Memory B cell (primary cell): ENCODE measurements at places on chromosomes 12 and 14.

DNA sequence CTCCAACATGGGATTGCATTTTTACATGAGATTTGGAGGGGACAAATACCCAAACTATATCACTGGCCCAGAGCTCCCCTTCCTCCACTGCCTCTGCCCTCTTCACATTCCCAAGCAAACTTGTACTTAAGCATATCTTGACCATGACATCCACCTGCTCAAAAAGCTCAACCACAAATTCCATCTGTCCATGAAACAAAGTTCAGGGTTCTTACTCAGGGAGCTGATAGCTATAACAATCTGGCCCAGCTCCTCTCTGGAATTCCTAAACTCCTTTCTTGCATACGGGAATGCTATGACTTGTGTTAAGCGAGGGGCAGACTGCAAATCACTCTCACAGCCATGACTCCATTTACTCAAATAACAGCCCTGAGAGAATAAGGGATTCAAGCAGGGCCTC is 152.1 kb downstream of the GALC start:
- no peaks in the 10 kb centered on the region for H3K4me1 ChIP-seq
- peaks cover 3% of the 10 kb centered on the region for H3K27me3 ChIP-seq
- DNase-seq = no peak
- H3K27ac ChIP-seq = no peak overlapping the region

- no peak overlapping the region for H3K4me3 ChIP-seq
- no peak overlapping the region for H3K27ac ChIP-seq
- no peaks in the 10 kb centered on the region for H3K4me1 ChIP-seq
- no peaks in the 10 kb centered on the region for H3K36me3 ChIP-seq
- DNase-seq = no peak
Observed at GRCh38 chr12:64057706-64058105, 164.4 kb downstream of the KICS2 start.

DNA sequence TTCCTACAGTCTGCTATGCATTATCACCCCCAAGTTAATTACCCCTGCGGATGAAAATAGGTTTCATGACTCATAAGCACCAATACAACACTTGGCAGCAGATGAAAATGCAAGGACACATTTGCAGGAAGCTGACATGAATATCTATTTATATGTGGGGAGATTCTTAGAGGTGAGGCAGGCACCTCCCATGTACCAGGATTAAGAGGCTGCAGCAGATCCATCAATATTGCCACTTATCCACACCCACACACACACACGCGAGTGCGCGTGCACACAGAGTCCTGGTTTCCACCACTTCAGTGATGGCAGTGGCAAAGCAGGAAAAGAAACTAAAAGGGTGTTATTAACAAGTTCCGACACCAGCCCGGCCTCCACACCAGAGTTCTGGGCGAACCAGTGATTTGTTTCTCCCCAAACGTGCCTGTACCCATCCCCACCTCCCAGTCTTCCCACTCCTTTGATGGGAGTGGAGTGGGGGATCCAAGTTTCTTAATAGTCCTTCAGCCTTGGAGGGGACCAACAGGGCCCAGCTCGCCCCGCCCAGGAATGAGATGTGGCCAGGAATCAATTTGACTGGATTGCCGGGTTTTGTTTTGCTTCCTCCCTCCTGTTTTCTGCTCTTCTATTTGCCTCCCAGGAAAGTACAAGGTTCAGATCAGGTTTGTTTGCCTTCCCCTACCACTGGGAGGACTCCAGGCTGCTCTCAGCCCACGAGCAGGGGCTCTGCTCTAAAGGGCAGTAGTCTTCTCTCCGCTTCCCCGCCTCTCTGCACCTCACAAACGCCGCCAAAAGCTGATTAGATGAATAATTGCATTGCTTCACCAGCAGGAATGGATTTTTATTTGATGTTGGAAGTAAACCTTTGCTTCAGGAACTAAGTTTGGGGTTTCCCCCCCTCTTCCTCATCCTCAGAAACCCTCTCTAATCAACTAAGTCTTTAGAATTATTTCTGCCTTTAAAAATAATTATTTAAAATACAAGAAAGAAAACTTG is 5.2 kb downstream of the IRF2BPL start:
- H3K27me3 ChIP-seq = no peaks in the 10 kb centered on the region
- peaks cover 7% of the 10 kb centered on the region for H3K36me3 ChIP-seq
- no peak for DNase-seq
- H3K4me1 ChIP-seq = peaks cover 9% of the 10 kb centered on the region
- no peak overlapping the region for H3K4me3 ChIP-seq
- no peak overlapping the region for H3K27ac ChIP-seq

DNA sequence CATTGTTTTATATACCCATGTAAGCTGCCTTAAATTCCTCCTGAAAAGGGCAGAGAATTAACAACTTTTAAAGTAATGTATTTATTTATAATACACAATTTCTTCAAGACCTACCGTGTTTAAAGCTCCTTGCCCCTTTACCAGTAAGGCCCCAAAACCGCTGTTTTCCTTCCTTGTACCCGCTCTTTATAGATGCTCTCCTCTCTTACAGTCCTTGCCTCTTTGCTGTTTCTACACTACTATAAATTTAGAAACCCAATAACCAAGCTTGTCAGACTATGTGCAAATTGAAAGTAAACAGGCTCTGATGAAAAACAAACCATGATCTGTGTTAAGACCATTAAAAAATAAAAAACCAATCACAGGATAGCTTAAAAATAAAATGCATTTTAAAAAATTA is 3.9 kb downstream of the MPHOSPH9 start:
- H3K36me3 ChIP-seq = peaks cover 2% of the 10 kb centered on the region
- peak overlapping the region; percentile 65 for H3K27ac ChIP-seq
- H3K4me3 ChIP-seq = peak overlapping the region; percentile 27

- no peak for DNase-seq
- H3K36me3 ChIP-seq = no peaks in the 10 kb centered on the region
- no peak overlapping the region for H3K4me3 ChIP-seq
- no peak overlapping the region for H3K27ac ChIP-seq
- H3K27me3 ChIP-seq = peaks cover 5% of the 10 kb centered on the region
- H3K4me1 ChIP-seq = no peaks in the 10 kb centered on the region
Observed at GRCh38 chr12:63905544-63905943, 61.0 kb downstream of the SRGAP1 start.

- no peaks in the 10 kb centered on the region for H3K36me3 ChIP-seq
- peaks cover 26% of the 10 kb centered on the region for H3K4me1 ChIP-seq
- no peaks in the 10 kb centered on the region for H3K27me3 ChIP-seq
- H3K27ac ChIP-seq = no peak overlapping the region
- no peak overlapping the region for H3K4me3 ChIP-seq
- peak; percentile 56 for DNase-seq
Observed at GRCh38 chr14:20682435-20683124, 1.8 kb upstream of the RNASE4 start.

DNA sequence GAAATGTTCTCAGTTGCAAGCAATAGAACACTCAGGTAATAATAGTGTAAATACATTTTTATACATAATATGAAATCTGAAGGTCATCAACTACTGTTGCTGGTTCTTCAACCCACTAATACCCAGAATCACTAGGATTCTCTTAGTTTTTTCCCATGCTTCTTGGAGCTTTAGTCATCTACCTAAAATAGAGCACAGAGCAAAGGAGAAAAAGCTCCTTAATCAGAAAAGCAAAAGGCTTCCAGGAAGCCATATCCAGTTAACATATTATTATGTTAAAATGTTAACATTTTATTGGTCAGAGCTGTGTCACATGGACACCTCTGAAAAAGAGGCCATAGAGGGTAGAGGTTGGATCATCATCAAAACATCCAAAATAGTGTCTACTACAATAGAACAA is 57.0 kb downstream of the CCER1 start:
- no peak for DNase-seq
- no peak overlapping the region for H3K27ac ChIP-seq
- H3K4me3 ChIP-seq = no peak overlapping the region
- H3K27me3 ChIP-seq = peaks cover 3% of the 10 kb centered on the region
- H3K36me3 ChIP-seq = no peaks in the 10 kb centered on the region

DNA sequence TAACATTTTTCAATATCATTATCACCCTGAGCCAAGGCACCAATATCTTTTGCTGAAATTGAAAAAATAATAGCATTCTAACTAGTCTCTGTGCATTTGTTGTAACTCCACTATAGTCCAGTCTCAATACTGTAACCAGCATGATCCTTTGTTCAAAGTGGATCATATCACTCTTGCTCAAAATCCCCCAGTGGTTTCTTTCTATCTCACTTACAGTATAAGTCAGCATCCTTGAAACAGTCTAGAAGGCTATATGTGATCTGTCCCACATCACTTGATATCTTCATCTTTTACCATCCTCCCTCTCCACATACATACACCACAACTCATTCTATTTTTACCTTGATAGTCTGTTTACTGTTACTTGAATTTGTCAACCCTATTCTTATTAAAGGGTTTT is 435.7 kb downstream of the CCER1 start:
- DNase-seq = no peak
- no peak overlapping the region for H3K27ac ChIP-seq
- no peaks in the 10 kb centered on the region for H3K36me3 ChIP-seq
- H3K4me3 ChIP-seq = no peak overlapping the region
- no peaks in the 10 kb centered on the region for H3K27me3 ChIP-seq
- H3K4me1 ChIP-seq = peaks cover 5% of the 10 kb centered on the region

- peaks cover 19% of the 10 kb centered on the region for H3K36me3 ChIP-seq
- H3K27ac ChIP-seq = no peak overlapping the region
- no peak for DNase-seq
Observed at GRCh38 chr12:98549371-98550110, 34.2 kb downstream of the TMPO start.

GRCh38 chr12:87933991-87934390 is 95.2 kb downstream of the C12orf50 start:
- H3K27me3 ChIP-seq = peaks cover 1% of the 10 kb centered on the region
- H3K4me1 ChIP-seq = no peaks in the 10 kb centered on the region
- H3K4me3 ChIP-seq = no peak overlapping the region
- no peak for DNase-seq

GRCh38 chr12:92506891-92507290 is 195.9 kb upstream of the PLEKHG7 start:
- peak overlapping the region; percentile 80 for H3K4me3 ChIP-seq
- peaks cover 40% of the 10 kb centered on the region for H3K4me1 ChIP-seq
- H3K27me3 ChIP-seq = no peaks in the 10 kb centered on the region
- DNase-seq = no peak
- peaks cover 8% of the 10 kb centered on the region for H3K36me3 ChIP-seq

- DNase-seq = no peak
- peaks cover 10% of the 10 kb centered on the region for H3K27me3 ChIP-seq
- H3K4me3 ChIP-seq = no peak overlapping the region
Observed at GRCh38 chr12:104026841-104027599, 23.0 kb downstream of the GLT8D2 start.

GRCh38 chr14:49089107-49089506 is 497.1 kb downstream of the RPS29 start:
- DNase-seq = no peak
- H3K36me3 ChIP-seq = no peaks in the 10 kb centered on the region
- no peak overlapping the region for H3K4me3 ChIP-seq

DNA sequence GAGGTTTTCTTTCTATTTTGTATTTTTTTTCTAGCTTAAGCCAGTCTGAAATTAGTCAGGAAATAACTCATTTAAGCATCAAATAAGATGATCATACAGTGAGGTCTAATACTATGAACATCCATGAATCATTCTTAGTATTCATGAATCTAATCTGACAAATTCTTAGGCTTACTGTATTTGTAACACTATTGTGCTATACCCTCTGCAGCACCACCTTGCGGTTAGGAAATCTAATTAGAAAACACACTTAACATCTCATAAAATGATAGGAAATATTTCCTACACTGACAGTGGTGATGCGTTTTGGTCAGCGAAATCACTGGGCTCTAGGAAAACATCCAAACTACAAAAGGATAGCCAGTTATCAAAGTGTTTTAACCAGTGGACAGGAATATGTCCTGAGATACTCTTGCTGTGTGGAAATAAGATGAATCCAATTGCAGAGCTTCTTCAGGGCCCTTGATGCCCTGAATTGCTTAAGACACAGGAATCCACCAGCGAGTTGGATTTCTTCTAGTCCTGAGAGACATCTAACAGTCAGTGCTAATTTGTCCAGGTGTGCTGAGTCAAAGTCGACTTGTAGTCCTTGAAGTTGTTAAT is 109.3 kb upstream of the MYF6 start:
- H3K27ac ChIP-seq = no peak overlapping the region
- H3K4me3 ChIP-seq = no peak overlapping the region
- no peaks in the 10 kb centered on the region for H3K27me3 ChIP-seq
- no peak for DNase-seq
- H3K4me1 ChIP-seq = no peaks in the 10 kb centered on the region

DNA sequence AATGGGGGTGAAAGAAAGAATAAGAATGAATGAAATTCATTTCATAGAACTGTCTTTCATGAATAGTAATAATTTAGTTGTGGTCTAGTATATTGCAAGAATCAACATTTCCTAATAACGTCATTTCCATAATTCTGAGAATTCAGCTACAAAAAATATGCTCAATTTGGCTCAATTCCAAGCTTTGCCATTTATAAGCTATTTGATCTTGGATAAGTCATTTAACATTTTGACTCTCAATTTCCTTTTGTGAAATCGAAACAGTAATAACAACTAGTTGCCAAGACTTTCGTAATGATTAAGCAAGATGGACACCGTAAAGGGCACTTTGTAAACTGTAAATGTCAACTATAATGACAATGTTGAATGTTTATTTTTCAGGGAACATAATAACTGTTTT is 18.1 kb downstream of the NOS1 start:
- H3K27ac ChIP-seq = no peak overlapping the region
- peaks cover 9% of the 10 kb centered on the region for H3K27me3 ChIP-seq
- no peaks in the 10 kb centered on the region for H3K4me1 ChIP-seq
- H3K36me3 ChIP-seq = no peaks in the 10 kb centered on the region
- no peak overlapping the region for H3K4me3 ChIP-seq
- no peak for DNase-seq

GRCh38 chr12:97572220-97572619 is 109.6 kb downstream of the RMST start:
- no peak overlapping the region for H3K4me3 ChIP-seq
- no peaks in the 10 kb centered on the region for H3K36me3 ChIP-seq
- H3K4me1 ChIP-seq = no peaks in the 10 kb centered on the region
- no peak for DNase-seq

DNA sequence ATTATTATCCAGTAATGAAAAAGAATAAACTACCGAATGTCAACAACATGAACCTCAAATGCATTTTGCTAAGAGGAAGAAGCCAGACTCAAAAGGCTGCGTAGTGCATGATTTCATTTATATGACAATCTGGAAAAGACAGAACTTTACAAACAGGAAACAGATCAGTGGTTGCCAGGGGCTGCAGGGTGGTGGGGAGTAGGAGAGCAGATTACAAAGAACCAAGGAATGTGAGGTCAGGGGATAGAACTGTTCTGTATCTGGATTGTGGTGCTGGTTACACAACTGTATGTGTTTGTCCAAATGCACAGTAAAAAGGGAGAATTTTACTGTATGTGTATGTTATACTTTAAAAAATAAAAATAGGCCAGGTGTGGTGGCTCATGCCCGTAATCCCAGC is 89.7 kb upstream of the MYL2 start:
- no peak overlapping the region for H3K4me3 ChIP-seq
- no peak overlapping the region for H3K27ac ChIP-seq
- peaks cover 22% of the 10 kb centered on the region for H3K27me3 ChIP-seq
- no peaks in the 10 kb centered on the region for H3K4me1 ChIP-seq
- no peaks in the 10 kb centered on the region for H3K36me3 ChIP-seq
- no peak for DNase-seq

GRCh38 chr12:12990700-12991468 is 9.2 kb downstream of the HEBP1 start:
- DNase-seq = no peak
- H3K4me3 ChIP-seq = no peak overlapping the region
- H3K27ac ChIP-seq = no peak overlapping the region
- peaks cover 2% of the 10 kb centered on the region for H3K27me3 ChIP-seq
- peaks cover 9% of the 10 kb centered on the region for H3K4me1 ChIP-seq
- H3K36me3 ChIP-seq = peaks cover 3% of the 10 kb centered on the region
